ENCODE measurements at places on chromosomes 2 and 18. TPM values are rescaled to one million over a fixed set of nuclear protein-coding genes. Genes with fewer than 3 reads are reported as not detected.

DNA sequence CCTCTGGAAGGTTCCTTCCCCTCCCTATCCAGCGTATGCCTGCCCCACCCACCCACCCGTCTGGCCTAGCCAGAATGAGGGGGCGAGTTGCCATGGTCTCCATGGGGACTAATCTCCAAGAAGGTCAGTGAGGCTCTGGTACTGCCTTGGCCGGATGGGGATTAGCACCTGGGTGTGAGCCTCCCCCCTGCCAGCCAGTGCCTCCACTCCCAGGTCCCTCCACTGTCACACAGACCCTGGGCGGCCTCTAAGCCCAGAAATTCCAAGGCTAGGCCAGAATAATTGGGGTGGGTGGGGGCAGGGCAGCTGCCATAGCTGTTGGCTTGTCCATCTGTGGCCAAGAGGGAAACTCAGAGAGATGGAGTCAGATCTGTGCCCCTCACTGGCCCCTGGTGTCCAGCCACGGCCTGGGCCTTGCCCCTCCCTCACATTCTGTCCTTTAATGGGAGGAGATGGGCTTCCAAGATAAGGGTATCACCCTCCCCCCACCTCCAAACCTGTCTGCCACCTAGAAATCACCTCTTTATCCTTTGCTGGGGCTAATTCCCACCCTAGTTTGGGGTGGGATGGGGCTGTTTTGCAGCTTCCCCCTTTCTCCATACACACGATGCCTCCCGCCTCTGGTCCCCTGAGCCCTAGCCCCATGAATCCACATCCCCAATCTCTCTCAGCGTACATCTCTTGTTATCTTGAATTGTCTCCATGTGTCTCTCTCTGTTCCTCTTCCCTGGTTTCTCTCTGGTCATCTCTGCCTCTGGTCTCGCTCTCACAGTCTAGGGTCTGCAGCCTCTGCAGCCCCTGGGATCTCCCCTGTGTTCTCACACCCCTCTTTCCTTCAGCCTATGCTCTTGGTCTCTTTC is 6.0 kb upstream of the CRYBA2 start:
- DNase-seq: no peak

DNA sequence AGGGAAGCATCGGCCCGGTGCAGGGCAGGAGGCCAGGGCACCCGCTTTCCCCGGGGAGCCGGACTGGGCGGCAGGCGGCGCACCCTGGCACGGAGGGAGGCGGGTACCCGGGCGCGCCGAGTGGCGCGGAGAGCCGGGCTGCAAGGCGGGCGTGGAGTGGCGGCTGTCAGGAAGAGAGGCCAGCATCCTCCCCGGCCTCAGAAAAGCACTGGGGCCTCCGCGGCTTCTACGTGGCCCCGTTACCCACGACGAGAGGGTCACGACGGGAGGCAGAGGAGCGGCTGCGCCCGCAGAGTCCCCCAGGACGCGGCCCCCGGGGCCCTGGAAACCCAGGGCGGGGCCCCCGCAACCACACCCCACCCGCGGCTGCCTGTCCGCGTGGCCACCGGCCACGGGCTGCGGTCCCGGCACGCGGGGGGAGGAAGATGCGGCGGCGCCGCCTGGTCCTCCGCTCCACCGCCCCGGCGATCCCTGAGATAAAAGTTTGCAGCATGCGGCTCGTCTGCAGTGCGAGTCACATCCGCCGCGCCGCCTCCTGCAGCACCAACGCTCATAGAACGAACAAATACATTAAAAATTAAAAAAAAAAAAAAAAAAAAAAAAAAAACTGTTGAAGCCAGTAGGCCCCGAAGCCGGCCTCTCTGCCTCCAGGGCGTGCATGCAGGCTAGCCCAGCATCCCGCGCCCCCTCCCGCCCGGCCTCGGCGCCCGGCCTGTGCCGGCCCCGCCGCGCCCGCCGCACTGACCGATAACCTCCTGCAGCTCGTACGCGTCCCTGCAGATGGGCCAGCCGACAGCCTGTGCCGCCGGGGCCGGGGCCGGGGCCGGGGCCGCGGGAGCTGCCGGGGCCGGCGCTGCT is 683 bp downstream of the STK39 start:
- peak; percentile 69 for DNase-seq

DNA sequence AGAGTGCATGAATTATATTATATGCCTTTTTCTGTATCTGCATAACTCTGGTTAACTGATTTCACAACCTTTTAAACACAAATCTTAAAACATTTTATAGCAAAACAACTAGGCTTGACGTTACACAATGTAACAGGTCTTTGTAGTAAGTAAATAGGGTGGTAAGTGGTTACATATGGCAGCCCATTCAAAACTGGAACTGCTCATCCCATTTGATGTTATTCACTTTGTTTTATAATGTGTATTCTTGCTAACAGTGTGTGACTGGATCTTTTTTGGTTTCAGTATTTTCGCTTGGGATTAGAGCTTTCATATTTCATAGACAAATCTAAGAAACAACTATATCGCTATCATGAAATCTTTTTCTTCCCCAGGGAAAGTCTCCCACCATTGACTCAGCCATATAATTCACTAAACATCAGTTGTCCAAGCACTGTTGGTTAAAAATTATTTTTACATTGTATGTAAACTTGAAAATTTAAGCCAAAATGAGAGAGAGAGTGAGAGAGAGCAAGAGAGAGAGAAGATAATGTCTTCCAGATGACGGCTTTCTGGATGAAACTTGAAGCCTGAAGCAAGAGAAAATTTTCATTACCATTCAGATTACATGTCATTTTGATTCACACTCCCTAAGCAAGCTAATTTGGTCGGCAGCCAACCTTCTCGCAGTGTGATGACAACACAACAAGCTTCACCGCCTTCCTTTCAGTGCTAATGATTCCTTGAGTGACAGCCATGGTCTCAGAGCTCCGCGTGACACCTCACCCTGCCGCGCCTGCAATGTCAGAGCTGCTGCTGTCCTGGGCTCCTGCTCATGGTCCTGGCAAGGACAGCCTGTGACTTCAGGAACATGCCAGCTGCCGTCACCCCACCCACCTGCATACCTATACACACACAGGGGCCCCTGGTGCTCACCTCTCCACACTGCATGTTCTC is 946.9 kb upstream of the SOX11 start:
- no peak for DNase-seq

DNA sequence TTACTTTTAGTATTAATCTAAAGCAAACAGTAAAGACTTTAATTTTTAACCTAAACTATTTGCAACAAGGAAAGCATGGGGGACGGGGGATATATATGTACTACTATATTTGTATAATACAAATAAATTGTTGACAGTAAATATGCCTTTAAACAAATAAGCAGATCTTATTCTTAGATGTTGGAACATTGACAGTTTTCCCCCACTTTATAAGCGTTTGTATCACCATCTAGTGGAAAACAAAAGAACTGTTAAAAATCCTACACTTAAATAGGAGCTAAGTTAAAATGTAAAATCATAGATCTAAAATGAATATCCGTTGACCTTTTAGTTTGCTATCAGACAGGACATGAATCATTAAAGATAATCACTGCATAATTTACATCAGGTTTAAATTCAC is 50.0 kb downstream of the RBBP8 start:
- DNase-seq: peak; percentile 14

GRCh38 chr2:28424799-28425463 is 32.3 kb downstream of the FOSL2 start:
- no peak for DNase-seq

DNA sequence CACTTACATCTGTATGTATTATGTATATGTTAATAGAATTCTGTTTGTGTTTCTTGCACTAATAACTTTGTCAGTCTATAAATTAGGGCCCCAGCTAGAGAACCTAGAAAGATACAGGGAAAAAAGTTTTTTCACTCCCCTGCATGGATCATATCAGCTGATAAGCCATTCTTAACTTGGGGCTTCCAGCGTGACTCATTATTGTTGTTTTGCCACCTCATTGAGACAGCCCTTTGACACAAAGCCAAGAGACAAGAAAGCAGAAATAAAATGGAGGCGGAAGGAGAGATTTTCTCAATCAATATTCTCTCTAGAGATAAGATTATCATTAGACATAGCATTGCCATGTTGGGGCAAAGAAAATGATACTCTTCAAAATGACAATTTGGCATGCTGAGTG is 93.4 kb downstream of the AKAIN1 start:
- no peak for DNase-seq

DNA sequence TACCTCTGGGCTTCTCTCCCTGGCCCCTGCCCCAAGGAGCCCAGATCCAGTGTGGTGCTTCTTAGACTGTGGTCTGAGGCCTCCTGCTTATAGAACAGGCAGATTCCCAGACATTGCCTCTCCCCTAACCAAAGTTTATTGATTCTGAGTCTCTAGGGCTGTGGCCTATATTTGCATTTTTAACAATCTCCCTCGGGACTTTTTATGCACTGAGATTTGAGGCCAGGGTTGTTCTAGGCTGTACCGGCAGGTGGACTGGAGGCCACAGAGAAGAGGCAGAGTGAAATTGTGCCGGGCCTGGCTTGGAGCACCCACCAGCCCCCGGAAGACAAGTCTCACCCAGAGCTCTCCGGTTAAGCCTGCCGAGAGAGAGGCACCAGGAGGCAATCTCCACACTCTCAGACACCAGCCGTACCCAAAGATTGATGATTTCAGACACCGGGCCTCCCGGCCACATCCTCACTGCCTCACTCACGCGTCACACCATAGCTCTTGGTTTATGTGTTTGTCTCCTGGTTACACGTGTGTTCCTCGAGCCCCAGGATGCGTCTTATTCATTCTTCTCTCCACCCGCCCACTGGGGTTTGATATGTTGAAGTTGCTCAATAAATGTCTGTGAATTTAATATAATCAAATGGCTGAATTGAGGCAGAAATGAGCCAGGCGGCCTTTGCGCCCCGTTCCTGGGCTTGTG is 203.7 kb downstream of the KLHL29 start:
- DNase-seq: no peak

DNA sequence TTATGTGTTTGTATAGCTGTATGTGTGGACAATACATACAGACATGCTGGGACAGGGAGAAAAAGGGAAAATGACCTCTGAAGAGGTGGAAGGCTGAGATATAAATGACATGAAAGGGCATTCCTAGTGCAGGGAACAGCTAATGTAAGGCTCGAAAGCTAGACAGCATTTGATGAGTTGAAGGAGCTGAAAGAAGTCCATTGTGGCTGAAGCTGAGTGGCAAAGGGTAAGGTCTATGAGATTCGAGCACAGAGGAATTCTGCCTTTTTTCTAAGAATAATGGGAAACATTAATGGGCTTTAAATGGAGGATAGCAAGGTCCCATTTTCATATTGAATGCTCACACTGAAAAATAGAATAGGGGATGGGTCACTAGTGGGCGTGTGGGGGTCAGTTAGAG is 23.6 kb downstream of the ADD2 start:
- DNase-seq: no peak

DNA sequence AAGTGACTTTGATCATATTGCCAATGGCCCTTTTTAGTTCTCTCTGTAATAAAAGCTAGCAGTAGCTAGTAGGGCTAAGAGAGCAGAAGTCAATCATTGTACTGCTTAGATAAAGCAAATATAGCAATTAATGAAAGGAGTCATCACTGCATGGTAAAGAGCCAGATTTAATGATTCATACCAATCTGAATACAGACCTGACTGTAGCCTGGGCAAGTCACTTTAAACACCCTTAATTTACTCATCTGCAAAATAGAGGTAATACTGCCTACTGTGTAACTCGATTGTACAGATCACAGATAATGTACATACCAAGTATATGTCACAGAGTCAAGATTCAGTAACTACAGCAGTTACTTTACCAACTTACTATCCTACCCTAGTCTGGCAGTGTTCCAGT is 63.6 kb downstream of the ASXL2 start:
- no peak for DNase-seq

DNA sequence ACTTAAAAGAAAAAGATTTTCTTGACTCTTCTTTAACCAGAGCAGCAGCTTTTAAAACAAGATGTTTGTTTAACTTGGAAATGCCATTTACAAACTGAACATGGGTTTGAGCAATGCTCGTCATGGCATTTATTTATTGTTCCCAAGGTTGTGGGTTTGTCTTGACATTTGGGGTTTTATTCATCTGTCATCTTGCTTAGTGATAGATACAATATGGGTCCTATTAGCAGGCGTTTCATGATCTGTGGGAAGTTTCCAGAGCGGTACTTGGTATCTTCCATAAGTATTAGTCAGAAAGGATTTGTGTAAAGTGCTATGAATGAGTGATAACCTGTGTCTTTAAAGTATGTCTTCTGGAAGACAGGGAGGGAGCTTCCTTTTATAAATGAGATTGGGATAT is 29.9 kb upstream of the MGAT5 start:
- no peak for DNase-seq

The ST8SIA3 gene
- total RNA-seq: not detected

The TGIF1 gene
- total RNA-seq: 37.5 TPM

The MEP1B gene
- total RNA-seq: not detected

The CNOT11 gene
- total RNA-seq: 44.2 TPM

The TMEM182 gene
- total RNA-seq: 3.7 TPM

The DLGAP1 gene
- not detected for total RNA-seq

The PAX8 gene
- not detected for total RNA-seq

The LHCGR gene
- not detected for total RNA-seq

The C2orf80 gene
- total RNA-seq: not detected

The ANO7 gene
- 1.7 TPM for total RNA-seq

The CFAP53 gene
- 0.08 TPM for total RNA-seq

The MYCN gene
- total RNA-seq: 3.7 TPM

The TXNL4A gene
- total RNA-seq: 190 TPM

The SCN3A gene
- total RNA-seq: 0.19 TPM

The UGT1A5 gene
- total RNA-seq: not detected

Data from SJSA1 (cell line).